Kidney capillary endothelial cell (primary cell): ENCODE measurements at places on chromosomes 5 and 9.

DNA sequence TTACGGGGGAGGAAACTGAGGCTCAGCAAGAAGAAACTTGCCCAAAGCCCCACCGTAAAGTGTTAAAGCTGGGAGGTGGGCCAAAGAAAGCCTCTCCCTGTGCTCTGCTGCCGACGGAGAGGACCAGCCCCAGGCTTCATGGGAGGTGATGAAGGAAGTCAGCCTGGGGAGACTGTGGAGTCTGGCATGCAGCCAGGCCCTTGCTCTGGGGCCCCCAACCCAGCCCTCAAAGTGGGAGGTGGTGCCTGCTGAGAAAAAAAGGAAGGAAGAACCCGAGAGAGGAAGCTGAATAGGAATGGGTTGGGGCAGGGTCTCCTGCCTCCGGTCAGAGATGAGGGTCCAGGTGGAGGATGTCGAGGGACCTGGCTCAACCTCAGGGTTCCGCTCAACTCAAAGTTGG, 3.8 kb downstream of the RNF44 start:
- DNase-seq, result no peak

- no peak for DNase-seq
Measured at GRCh38 chr5:119220576-119221197, 135.1 kb upstream of the TNFAIP8 start.

GRCh38 chr9:91423785-91424402, at the start of gene NFIL3:
TSS of gene NFIL3 (minus strand) at chr9:91423832. CDS start at chr9:91410734, 13,098 bp downstream.
- peak; percentile 76 for DNase-seq

DNA sequence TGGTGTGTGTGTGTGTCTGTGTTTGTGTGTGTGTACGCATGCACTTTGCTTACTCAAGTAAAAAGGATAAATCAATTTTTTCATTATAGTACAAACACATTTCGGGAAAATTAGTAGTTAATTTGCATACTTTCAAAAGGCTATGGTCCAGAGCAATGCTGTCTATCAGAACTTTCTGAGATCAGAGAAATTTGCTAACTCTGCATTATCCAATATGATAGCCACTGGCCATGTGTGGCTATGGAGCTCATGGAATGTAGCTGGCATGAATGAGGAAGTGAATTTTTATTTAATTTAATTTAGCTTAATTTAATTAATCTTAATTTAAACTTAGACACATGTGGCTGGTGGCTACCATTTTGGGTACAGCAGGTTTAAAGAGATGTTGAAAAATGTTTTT, 289.6 kb downstream of the MAT2B start:
- no peak for DNase-seq

DNA sequence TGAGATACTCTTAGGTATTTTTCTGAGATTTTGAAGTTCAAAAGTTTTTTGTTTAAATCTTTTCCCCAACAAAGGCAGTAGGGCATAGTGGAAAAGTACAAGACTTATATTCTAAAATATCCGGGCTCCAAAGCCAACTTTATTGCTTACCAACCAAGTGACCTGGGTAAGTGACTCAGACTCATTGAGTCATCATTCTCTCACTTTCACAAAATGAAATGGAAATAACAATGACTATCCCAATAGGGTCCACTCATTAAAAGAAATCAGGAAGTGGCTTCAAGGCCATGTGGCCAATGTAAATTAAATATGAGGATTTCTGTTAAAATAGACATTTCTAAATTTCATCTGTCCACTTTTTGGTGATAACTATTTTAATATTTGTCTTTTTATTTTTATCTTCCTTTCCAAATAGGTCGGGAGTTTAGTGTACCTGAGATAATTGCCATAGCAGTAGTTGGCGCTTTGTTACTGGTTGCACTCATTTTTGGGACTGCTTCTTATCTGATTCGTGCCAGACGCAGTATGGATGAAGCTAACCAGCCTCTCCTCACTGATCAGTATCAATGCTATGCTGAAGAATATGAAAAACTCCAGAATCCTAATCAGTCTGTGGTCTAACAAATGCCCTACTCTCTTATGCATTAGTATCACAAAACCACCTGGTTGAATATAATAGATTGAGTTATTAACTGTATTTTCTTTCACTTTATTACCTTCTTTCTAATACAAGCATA, 15.5 kb downstream of the TYRP1 start:
- DNase-seq, result peak; percentile 68

DNA sequence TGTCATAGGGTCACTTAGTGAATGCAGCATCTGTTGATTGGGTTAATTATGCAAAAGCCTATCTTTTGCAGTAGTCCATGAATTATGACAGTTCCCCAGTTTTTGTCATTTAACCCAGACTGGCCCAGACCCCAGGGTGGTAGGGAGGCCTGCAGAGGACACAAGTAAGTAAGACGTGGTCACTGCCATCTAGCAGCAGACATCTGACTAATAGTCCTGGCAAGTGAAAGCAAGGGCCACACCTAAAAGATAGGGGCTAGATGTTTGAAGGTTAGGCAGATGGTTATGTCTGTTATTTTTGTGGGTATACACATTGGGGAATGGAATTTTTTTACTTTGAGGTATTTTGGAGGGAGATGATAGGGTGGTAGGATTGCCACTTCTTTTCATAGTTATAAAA, 48.0 kb downstream of the RAB14 start:
- DNase-seq, result no peak

- no peak for DNase-seq
Measured at GRCh38 chr5:88145611-88146467, 122.8 kb downstream of the TMEM161B start.

- DNase-seq, result no peak
Measured at GRCh38 chr9:117188394-117188793, 226.5 kb downstream of the ASTN2 start.
